ENCODE measurements at places on chromosomes 11 and 22.

- DNase-seq, result no peak
Observed at GRCh38 chr11:75563501-75563977, 1.5 kb downstream of the SERPINH1 start.

- no peak for DNase-seq
Observed at GRCh38 chr22:43330178-43331068, 12.7 kb downstream of the SCUBE1 start.

GRCh38 chr11:132803436-132803835, 728.9 kb downstream of the OPCML start:
- no peak for DNase-seq

- no peak for DNase-seq
Observed at GRCh38 chr22:45626198-45626651, 45.4 kb upstream of the ATXN10 start.

DNA sequence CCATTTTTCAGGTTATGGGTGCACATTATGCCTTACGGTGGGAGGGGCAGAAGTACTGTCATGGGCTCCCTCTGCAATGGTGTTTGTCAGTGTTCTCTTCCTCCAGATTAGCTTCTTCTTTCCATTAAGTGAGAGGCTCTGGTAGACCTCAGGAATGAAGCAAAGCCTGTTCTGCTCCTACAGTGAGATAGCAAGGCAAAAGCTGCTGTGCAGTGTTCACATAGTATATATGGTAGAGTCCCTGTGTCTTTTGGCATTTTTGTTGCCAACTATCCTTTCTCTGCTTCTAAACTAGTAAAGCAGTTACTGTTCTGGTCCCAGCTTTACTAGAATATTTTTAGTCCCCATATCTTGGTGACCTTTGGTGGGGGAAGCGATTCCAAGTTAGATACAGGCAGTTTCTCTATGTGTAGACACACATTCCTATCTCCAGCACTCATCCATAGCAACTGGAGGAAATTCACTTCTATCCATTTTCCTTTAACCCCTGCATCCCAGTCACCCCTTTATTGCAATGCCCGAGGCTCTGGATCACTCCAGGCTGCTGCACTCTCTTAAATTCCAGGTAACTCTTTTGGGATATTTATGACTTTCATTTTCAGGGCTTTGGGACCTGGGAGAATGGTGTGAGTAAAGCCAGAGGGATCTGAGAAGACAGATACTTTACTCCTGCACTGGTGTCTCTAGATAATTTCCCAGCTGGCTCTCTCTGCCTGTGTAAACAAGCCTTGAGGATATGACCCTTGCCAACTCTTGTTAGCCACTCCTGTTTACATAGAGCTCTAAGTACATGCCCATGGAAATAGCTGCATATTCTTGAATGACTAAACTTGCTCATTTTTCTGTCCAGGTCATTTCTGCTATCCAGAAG, 3.9 kb upstream of the TRIM34 start:
- peak; percentile 80 for DNase-seq

GRCh38 chr11:83124636-83125424, 32.1 kb upstream of the PCF11 start:
- no peak for DNase-seq

GRCh38 chr11:2441171-2441570, 3.1 kb downstream of the TRPM5 start:
- no peak for DNase-seq

- DNase-seq, result no peak
Observed at GRCh38 chr22:31846161-31847115, 92.6 kb downstream of the DEPDC5 start.

GRCh38 chr11:18502352-18502751, 24.4 kb downstream of the TSG101 start:
- no peak for DNase-seq

DNA sequence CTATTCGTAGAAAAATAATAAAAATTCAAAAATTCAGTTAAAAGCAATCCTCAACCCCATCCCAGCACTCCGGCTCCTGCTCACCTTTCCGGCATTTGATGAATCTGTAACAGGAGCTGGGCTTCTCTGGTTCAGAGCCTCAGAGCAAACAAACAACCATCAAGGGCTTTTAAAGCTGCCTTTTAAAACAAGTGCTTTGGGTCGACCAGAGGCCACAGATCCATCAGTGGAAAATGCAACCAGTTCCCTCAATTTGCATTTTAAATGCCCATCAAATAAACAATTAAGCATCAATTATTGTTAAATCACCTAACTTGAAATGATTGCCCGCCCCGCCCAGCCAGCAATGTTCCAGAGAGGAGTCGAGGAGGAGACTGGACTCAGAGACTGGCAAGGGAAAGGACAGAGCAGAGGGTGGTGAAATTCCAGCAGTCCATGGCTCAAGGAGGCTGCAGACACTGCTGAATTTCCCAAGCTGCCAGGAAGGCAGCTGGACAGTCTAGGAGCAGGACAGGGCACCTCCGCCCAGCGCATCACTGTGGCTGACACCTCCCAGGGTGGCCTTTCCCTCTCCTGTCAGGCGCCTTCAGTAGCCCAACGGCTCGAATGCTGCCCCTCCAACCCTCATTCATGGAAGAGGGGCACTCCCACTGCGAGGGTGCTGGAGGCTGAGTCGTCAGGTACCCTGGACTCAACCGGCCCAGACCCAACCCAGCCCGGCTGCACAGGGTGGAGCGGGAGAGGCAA, 7.5 kb downstream of the FXYD6 start:
- no peak for DNase-seq

Measured in skeletal muscle cell (primary cell).